ENCODE measurements at places on chromosomes 6 and 20. TPM values are rescaled to one million over a fixed set of nuclear protein-coding genes. Genes with fewer than 3 reads are reported as not detected.

The GJA1 gene
- 8.2 TPM for total RNA-seq

The PNPLA1 gene
- total RNA-seq, result 0.35 TPM

The CALHM6 gene
- total RNA-seq, result 6.2 TPM

The RIPOR3 gene
- 2.9 TPM for total RNA-seq

The DDRGK1 gene
- 88.6 TPM for total RNA-seq

The ID1 gene
- total RNA-seq, result 134 TPM

Measured in colonic mucosa (tissue), 4 donors.